Stimulated activated CD8-positive, alpha-beta memory T cell treated with anti-CD3 and anti-CD28 coated beads, Interleukin-15, amount 100 ng/mL, for 4 hours (primary cell): ENCODE measurements at places on chromosomes 3 and 15.

- DNase-seq: no peak
These were observed 48.3 kb upstream of the TRIM42 start for GRCh38 chr3:140629357-140630137.

GRCh38 chr3:194485468-194485880 lies 1.3 kb downstream of the ATP13A3 start:
- DNase-seq: no peak

DNA sequence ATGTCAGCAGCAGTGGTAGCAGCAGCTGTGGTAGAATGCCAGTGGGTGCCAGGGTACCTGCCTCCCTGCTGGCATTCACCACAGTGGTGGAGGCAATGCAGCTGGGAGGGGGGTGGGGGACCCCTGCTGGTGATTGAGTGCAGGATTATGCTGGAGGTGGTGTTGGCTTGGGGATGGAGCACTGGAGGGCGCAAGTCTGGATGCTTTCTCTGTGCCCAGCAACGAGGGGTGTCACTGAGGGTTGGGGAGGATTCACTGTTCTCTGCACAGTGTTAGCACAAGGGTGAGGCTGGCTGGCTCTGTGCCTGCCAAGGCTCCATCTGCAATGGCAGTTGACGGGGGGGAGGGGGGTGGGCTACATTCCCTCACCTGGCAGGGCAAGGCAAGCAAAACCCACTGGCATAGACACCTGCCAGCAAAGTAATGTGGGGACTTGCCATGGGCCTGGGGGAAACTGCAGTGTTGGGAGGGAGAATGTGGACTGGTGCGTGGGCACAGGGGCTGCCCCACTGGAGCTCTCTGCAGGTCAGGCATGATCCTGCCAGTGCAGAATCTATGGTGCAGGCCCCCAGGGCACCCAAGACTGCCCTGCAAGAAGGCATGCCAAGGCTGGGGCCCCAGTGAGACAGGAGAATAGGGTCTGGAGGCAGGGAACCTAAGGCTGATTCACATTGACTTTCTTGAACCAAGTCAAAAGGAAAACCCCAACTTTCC lies 64.3 kb downstream of the MINDY4B start:
- DNase-seq: no peak

DNA sequence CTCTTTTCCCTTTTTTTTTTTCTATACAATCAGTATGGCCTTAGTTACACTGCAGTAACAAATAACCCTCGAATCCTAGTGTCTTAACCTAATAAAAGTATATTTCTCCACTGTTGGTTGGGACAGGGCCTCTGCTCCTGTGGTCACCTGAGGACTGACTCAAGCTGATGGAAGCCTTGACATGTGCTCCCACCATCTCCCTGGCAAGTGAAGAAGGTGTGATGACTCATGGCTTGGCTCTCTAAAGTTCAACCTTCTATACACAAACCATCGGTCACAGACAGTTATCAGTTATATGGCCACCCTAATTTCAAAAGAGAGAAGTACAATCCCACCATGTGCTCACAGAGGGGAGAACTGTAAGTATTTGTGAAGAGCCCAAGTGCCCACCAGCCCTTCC lies 65.8 kb upstream of the CACNA2D3 start:
- no peak for DNase-seq

DNA sequence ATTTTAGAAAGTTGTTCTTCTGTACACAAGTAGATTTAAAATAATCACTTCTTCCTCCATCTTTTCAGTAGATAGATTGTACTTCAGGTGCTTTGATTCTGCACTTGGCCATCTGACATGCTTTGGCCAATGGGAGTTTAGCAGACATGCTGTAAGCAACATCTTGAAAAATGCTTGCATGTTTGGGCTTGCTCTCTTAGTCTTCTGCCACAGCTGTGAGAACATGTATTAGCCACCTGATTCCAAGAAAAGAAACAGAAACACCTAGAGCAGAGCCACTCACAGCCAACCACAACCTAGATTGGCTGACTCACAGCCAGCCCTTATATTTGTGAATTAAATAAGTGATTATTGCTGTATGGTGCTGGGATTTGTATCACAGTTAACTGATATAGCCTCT lies 70.2 kb upstream of the GADL1 start:
- DNase-seq: no peak
